Osteoblast (primary cell): ENCODE measurements at places on chromosomes 6 and 20. TPM values are rescaled to one million over a fixed set of nuclear protein-coding genes. Genes with fewer than 3 reads are reported as not detected.
A peak's percentile ranks its signal among the peaks of the same experiment; 100 is the strongest.

BPIFA1 gene
- total RNA-seq: not detected in 2 replicates

- no peak for DNase-seq
Measured at GRCh38 chr6:31418251-31418650, 14.9 kb downstream of the MICA start.

GRCh38 chr20:51628533-51629398 is 86.2 kb upstream of the NFATC2 start:
- DNase-seq: peak; percentile 67

GRCh38 chr6:33175436-33176069 is 16.7 kb downstream of the COL11A2 start:
- DNase-seq: peak; percentile 76

DNA sequence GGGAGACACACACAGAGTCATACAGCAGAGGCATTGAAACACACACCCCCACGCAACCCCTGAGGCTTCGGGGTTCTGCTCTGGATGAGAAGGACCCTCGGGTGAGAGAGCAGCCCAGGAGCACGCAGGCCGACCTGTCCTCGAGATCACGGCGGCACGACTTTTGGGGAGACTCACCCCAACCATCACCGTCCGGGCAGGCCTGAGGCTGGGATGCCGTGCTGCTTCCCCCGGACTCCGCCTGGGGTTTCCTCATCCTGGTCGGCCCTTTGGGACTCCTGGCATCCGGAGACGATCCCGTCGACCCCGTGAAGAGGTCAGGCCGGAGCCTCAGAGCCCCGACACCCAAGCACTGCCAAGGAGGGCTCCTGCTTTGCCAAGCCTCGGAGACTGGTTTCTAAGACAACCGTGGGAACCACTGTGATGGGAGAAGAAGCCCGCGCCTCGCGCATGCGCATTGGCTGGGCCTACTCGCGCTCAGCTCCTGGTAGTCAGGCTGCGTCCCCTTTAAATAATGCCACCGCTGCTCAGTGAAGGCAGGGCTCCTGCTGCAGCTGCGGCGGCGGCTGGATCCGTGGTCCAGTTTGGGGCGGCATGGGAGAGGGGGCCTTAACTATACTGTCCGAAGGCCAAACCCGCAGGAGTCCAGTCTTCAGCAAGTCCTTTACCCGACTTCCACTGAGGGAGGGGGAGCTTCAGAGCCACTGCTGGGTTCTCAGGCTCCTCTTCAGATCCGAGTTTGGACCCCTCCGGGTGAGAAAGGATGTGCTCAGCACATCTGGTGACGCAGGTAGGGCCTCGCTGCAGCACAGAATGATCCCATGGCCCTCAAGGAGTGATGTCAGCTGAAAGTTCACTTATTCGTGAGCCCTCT is 171.4 kb upstream of the ZNF337 start:
- DNase-seq: peak; percentile 95

- no peak for DNase-seq
Measured at GRCh38 chr6:129534926-129535325, 175.1 kb downstream of the ARHGAP18 start.

DNA sequence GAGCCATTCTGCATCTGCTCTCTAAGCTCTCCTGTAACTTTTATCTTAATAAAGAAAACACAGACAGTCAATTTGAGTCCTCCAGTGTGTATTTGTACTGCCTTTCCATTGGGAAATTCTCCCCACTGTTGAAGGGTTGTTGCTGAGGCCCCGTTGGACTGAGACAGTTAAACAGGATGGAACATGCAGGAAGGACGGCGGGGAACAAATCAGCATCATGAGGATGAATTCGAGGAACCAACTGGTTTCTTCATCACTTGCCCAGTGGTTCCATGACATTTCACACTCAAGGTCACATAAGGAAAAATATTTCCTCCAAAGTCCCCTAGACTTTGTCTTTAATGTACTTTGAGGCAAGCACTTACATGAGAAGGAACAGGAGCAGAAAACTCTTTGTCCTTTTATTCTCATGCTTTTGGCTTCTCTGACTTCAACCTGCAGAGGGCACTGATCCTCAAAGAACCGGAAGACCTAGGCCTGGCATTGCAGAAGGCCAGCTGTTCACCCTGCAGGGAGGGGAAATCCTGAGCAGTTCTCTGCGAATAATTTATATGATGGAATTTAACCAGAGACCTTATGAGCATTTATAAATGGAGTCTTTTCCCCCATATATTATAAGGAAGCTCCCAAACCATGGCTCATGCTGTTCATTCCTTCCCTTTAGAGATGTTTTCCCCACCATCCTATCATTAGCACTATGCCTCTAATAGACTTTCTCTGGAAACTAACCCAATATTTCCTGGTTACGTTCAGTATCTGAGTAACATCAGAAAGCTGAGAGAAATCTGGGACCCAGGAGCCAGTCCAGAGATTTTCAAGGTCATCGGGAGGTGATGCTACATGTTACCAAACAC is 55.2 kb upstream of the ADGRF1 start:
- DNase-seq: peak; percentile 87

DNA sequence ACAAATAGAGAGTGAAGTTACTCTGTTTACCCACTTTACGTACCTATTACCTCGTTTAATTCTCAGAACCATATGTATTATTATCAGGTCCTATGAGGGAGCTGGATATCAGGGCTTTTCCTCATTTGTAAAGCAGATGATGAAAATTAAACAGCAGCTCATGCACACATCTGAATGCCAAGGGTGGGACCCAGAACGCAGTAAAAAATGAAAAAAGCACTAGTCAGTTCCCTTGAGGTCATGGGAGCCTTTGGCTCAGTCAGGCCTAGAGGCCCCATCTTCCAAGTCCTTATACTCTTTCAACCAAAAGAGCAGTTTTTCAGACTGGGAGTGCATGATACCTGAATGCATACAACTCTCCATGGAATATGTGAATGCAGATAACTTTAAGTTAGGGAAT is 23.0 kb downstream of the B3GAT2 start:
- DNase-seq: no peak

- no peak for DNase-seq
Measured at GRCh38 chr6:133956416-133957049, 3.5 kb downstream of the TBPL1 start.

GRCh38 chr6:167781868-167782267 is 44.8 kb upstream of the AFDN start:
- peak; percentile 85 for DNase-seq

- no peak for DNase-seq
Measured at GRCh38 chr6:136787726-136788068, 4.6 kb downstream of the MAP3K5 start.

DNA sequence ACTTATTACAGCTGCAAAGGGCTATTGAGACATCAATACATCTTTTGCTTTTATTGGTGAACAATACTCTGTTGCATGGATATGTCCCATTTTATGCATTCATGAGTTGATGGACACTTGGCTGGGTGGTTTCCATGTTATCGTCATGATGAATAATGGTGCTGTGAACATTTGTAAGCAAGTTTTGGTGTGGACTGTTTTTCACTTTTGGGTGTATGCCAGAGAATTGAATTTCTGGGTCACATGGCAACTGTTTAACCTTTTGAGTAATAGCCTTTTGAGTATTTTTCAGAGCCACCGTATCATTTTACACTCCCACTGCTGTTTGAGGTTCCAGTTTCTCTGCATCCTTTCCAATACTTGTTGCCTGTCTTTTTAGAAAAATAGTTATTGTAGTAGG is 107.0 kb downstream of the JARID2 start:
- no peak for DNase-seq

DNA sequence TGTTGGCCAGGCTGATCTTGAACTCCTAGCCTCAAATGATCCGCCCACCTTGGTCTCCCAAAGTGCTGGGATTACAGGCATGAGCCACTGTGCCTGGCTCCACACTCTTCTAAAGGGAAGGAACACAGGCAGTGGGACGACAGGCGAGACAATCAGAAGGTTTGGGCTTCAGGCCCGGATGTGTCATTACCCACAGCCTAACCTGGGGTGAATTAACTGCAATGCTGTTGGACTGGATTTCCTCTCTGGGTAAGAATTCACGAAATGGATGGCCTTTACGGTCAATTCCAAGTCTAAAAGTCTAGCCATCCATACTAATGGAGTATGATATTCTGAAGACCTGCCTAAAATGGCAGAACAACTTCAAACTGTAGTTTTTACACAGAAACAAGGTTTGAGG is 83.7 kb upstream of the CCDC28A start:
- DNase-seq: no peak

GRCh38 chr20:4883051-4883450 is 118.3 kb downstream of the SLC23A2 start:
- no peak for DNase-seq

GRCh38 chr6:3751077-3751729 is at the start of gene PXDC1:
Gene PXDC1, minus strand, starts transcription at chr6:3751713. Its CDS starts 182 bp downstream, at chr6:3751531.
- DNase-seq: peak; percentile 91

GRCh38 chr6:134723081-134723871 is 226.6 kb downstream of the ALDH8A1 start:
- DNase-seq: no peak

DNA sequence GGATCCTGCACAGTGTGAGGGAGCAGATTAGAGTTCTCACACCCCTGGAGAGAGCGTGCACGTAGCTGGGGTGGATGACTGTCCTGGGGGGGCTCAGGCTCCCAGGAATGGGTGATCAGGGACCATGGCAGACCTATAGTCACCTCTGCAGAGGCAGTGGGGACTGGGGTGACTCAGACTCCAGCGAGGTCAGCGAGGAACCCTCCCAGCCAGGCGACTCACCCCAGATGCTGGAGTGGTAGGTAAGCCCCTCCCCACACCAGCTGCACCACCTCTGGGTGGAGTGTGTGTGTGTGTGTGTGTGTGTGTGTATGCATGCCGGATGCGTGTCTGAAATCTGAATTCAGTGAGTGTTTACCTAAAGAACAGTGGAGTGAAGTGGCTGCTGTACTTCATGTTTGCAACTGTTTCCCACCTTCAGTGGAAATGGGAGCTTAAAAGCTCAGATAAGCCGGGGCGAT is 17.4 kb upstream of the GTSF1L start:
- no peak for DNase-seq

KCNK16 gene
- not detected in 2 replicates for total RNA-seq
